ENCODE measurements at places on chromosomes 7 and 10. TPM values are rescaled to one million over a fixed set of nuclear protein-coding genes. Genes with fewer than 3 reads are reported as not detected.

GRCh38 chr7:121961089-121961867 lies 88.3 kb downstream of the PTPRZ1 start:
- no peaks in the 10 kb centered on the region for H3K27me3 ChIP-seq
- H3K27ac ChIP-seq = no peak overlapping the region
- no peaks in the 10 kb centered on the region for H3K4me1 ChIP-seq
- no peaks in the 10 kb centered on the region for H3K36me3 ChIP-seq
- H3K4me3 ChIP-seq = no peak overlapping the region
- no peak for DNase-seq

PHYHIPL gene
- not detected for total RNA-seq

- DNase-seq = no peak
- no peaks in the 10 kb centered on the region for H3K36me3 ChIP-seq
- H3K27me3 ChIP-seq = no peaks in the 10 kb centered on the region
Observed at GRCh38 chr10:129641982-129642381, 174.9 kb downstream of the MGMT start.

- no peaks in the 10 kb centered on the region for H3K4me1 ChIP-seq
- no peaks in the 10 kb centered on the region for H3K27me3 ChIP-seq
- no peak for DNase-seq
- no peak overlapping the region for H3K27ac ChIP-seq
- H3K36me3 ChIP-seq = no peaks in the 10 kb centered on the region
Observed at GRCh38 chr7:94912085-94912484, 4.7 kb downstream of the PPP1R9A start.

DNA sequence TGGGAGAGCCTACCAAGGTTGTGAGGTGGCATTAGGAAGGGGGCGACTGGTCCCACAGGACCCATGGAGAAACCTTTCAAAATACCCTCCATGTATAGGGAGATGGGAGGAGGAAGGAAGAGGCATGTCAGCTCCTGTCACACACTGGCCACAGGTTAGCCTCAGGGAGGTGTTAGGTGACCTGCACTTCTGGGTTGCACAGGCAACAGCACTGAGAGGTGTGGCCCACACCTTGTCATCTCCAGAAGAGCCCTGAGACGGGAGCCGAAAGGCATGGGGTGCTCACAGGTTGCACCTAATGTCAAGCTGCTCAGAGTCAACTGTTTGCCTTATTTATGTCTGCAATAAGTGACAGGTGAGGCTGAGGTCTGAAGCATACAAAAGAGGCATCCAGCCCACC lies 14.6 kb upstream of the USP6NL start:
- no peaks in the 10 kb centered on the region for H3K4me1 ChIP-seq
- no peak overlapping the region for H3K27ac ChIP-seq
- H3K36me3 ChIP-seq = no peaks in the 10 kb centered on the region
- H3K4me3 ChIP-seq = no peak overlapping the region
- DNase-seq = no peak

DNA sequence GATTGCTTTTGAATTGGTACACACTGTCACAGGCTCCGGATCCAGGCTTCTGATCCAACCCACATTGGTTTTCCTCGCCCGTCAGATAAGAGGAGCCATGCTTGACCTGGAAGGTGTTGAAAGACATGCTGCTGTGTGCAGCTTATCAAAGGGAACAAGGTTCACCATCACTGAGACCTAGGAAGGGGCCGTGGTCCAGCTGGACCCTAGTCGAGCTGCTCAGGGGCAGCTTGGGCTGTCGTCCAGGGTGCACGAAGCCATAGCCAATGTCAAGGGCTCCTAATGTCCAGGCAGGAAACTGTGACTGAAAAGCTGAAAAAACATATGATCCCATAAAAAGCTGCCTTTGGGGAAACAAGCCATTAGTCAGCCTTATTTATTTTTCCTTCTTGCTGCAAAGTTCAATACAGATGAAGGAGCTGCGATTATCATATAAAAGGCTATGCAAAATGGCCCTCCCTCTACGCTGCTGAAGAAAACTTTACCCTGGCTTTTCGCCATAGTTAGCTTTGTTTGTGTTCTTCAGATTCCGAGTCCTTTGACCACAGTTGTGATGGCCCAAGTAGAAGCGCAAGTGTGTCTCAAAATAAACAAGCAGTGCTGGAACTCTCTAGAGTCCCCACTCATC lies 118.0 kb downstream of the CREB5 start:
- H3K27ac ChIP-seq = no peak overlapping the region
- H3K4me3 ChIP-seq = no peak overlapping the region

DNA sequence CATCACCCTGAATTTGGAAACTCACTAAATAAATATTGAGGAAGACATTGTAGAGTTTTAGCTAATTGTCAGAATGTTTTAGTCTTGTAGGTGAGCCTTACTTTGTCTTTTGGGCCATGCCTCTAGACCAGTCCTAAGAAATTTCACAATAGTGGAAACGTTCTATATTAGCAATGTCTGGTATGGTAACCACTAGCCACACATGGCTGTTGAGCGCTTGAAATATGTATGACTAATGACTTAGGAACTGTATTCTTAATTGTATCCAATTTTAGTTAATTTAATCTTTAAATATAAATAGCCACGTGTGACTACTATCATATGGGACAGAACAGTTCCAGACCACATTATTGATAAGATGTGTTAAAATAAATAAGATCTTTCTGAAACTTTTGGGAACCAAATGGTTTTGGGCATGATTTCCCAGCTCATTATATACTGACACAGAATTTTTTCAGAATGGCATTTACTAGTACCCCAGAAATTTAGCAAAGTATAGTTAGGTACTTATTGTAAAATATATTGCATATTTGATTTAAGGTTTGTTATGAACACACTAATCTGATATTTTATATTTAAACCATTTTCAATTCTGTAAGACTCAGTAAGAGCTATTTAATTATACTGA lies 95.0 kb downstream of the VPS50 start:
- no peaks in the 10 kb centered on the region for H3K27me3 ChIP-seq
- no peaks in the 10 kb centered on the region for H3K4me1 ChIP-seq
- no peaks in the 10 kb centered on the region for H3K36me3 ChIP-seq
- no peak overlapping the region for H3K27ac ChIP-seq
- H3K4me3 ChIP-seq = no peak overlapping the region

CTAGE4 gene
- total RNA-seq = 1.4 TPM

CDC123 gene
- total RNA-seq = 162 TPM

DNA sequence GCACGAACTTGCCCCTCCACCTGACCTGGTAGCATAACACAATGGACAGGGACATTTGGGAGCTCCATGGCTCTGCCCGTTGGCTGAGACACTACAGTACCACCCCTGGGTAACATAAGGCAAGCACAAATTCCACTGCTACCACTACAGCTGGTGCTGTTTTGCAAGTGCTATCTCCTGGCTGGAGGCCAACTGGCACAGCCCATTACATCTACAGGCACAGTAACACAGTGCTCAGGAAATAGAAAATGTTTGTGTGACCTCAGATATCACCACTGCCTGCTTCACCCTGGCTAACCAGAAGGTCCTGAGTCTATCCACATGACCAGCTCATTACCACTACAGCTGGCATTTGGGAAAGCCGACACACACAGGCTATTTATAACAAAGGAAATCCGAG lies 631.1 kb upstream of the MBL2 start:
- no peak overlapping the region for H3K4me3 ChIP-seq
- H3K4me1 ChIP-seq = no peaks in the 10 kb centered on the region
- DNase-seq = no peak
- H3K36me3 ChIP-seq = no peaks in the 10 kb centered on the region
- H3K27me3 ChIP-seq = no peaks in the 10 kb centered on the region

PALD1 gene
- 0.29 TPM for total RNA-seq

ZNF282 gene
- 36.6 TPM for total RNA-seq

DNA sequence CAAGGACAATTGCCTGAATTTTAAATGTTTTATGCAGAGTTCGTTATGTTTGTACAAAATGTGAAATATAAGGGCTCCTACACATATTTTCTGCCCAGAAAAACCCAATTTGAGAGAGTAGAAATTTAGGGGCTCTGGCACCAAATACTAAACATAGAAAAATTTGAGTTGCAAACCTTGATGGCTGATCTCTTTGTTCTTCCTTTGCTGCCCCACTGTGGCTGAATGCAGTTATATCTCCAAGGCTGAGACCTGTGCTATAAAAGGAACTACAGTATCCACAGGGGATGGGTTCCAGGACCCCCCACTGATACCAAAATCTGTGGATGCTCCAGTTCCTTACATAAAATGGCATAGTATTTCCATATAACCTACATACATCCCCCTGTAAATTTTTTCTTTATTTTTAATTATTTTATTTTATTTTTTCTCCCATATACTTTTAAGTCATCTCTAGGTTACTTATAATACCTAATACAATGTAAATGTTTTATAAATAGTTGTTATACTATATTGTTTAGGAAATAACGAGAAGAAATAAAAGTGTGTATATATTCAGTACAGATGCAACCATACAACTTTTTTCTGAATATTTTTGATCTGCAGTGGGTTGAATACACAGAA lies 22.5 kb downstream of the CFAP43 start:
- H3K4me3 ChIP-seq = no peak overlapping the region
- no peaks in the 10 kb centered on the region for H3K27me3 ChIP-seq
- H3K36me3 ChIP-seq = no peaks in the 10 kb centered on the region
- no peak overlapping the region for H3K27ac ChIP-seq

PLXDC2 gene
- 0.38 TPM for total RNA-seq

ANXA8L1 gene
- total RNA-seq = not detected

DNA sequence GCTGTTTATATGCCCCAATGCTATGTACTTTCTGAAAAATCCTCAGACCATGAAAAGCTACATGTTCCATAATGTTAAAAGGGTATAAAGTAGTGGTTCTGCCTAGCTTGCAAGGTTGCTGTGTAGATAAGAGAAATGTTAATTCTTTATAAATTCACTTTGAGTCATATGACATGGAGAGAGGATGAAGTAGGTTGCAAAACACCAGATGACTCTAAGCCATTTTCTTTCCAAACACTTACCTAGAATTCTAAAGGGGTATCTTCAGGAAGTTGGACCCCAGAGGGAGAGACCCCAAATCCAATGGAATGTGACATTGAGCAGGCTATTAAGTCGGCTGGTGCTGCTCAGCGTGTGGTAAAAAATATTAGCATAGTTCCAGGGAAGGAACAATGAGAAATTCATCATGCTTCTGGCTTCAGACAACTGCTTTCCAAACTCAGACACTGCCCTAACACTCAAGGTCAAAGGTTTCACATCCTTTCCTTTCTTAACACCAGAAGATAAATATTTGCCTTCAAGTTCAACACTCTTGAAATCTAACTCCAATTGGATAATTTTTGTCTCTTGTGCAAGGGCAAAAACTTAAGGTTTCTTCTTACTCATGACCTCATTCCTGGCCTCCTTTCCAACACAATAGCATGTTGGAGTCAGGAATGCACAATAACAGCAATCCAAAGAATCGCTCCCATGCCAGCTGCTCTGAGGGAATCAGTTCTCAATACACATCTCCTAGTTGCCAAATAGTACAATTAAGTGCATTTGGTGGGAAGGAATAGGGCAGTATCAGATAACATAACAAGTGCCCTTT lies 100.7 kb upstream of the AFAP1L2 start:
- H3K27ac ChIP-seq = no peak overlapping the region
- no peaks in the 10 kb centered on the region for H3K36me3 ChIP-seq
- H3K4me1 ChIP-seq = peaks cover 90% of the 10 kb centered on the region

- H3K36me3 ChIP-seq = no peaks in the 10 kb centered on the region
- H3K27ac ChIP-seq = no peak overlapping the region
- no peak overlapping the region for H3K4me3 ChIP-seq
- no peaks in the 10 kb centered on the region for H3K4me1 ChIP-seq
Observed at GRCh38 chr7:27124902-27125689, 5.5 kb downstream of the HOXA4 start.

- no peaks in the 10 kb centered on the region for H3K36me3 ChIP-seq
- no peak for DNase-seq
- peaks cover 24% of the 10 kb centered on the region for H3K27me3 ChIP-seq
- H3K27ac ChIP-seq = no peak overlapping the region
Observed at GRCh38 chr10:117553142-117553814, 10.7 kb downstream of the EMX2 start.

GRCh38 chr10:24551161-24551560 lies 172.5 kb downstream of the ARHGAP21 start:
- no peaks in the 10 kb centered on the region for H3K36me3 ChIP-seq
- DNase-seq = no peak
- H3K27ac ChIP-seq = no peak overlapping the region
- H3K27me3 ChIP-seq = no peaks in the 10 kb centered on the region

GRCh38 chr7:149736478-149737360 lies 36.7 kb downstream of the ZNF467 start:
- no peak overlapping the region for H3K4me3 ChIP-seq
- H3K27ac ChIP-seq = no peak overlapping the region
- peaks cover 10% of the 10 kb centered on the region for H3K4me1 ChIP-seq
- peaks cover 3% of the 10 kb centered on the region for H3K27me3 ChIP-seq
- DNase-seq = no peak

DNA sequence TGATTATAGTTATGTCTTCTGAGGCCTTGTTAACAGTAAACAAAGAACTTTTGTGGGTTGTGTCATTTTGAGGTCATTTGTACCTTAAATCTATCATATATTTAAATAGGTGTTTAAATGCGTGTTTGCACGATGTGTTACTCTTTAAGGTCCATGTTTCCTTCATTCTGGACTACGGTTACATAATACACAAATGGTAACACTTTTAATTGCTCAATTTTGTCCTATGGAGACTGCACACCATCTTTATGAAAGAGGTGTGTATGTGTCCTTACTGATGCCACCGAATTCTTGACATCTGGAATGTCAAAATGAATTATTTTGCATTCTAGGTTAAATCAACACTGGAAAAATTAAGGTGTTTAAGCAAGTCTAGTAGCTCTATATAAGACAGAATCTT lies 1.7 kb downstream of the PALS2 start:
- peak overlapping the region; percentile 80 for H3K4me3 ChIP-seq
- H3K27me3 ChIP-seq = no peaks in the 10 kb centered on the region
- no peaks in the 10 kb centered on the region for H3K36me3 ChIP-seq
- no peak for DNase-seq
- no peak overlapping the region for H3K27ac ChIP-seq

CACUL1 gene
- 29.0 TPM for total RNA-seq

DNA sequence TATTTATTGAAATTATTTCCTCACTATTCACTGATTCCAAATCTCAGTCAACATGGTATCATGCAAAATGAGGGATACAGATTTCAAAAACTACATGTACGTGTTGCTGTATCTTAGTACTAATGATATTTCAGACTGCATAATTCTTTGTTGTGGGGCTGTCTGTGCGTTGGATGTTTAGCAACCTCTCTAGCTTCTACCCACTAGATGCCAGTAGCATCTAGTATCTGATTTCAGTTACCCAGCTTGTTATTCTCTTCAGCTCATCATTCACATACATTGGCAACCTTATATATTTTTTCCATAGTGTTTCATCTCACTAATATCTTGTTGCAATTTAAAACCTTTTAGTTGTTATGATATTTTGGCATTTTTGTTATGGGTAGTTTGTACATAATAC lies 22.5 kb upstream of the WASL start:
- H3K4me3 ChIP-seq = no peak overlapping the region
- no peak for DNase-seq
- no peaks in the 10 kb centered on the region for H3K4me1 ChIP-seq

- H3K36me3 ChIP-seq = no peaks in the 10 kb centered on the region
- H3K4me1 ChIP-seq = no peaks in the 10 kb centered on the region
- no peak overlapping the region for H3K27ac ChIP-seq
- no peak for DNase-seq
- H3K4me3 ChIP-seq = no peak overlapping the region
Observed at GRCh38 chr7:29946428-29947186, 43.0 kb downstream of the SCRN1 start.
